Thoracic aorta (tissue), 2 donors: ENCODE measurements at places on chromosomes 11 and 22. TPM values are rescaled to one million over a fixed set of nuclear protein-coding genes. Genes with fewer than 3 reads are reported as not detected.

GRCh38 chr11:102831489-102832440 lies 11.6 kb downstream of the MMP3 start:
- no peaks in the 10 kb centered on the region for H3K36me3 ChIP-seq
- no peaks in the 10 kb centered on the region for H3K4me1 ChIP-seq
- no peaks in the 10 kb centered on the region for H3K27me3 ChIP-seq
- no peak overlapping the region for H3K27ac ChIP-seq
- H3K4me3 ChIP-seq = peak overlapping the region; percentile 63

- peaks cover 25% of the 10 kb centered on the region for H3K36me3 ChIP-seq
- no peak for DNase-seq
- H3K27ac ChIP-seq = peak overlapping the region; percentile 13
- H3K4me1 ChIP-seq = peaks cover 92% of the 10 kb centered on the region
- no peak overlapping the region for H3K4me3 ChIP-seq
Observed at GRCh38 chr11:114215871-114216795, 80.1 kb upstream of the NNMT start.

DNA sequence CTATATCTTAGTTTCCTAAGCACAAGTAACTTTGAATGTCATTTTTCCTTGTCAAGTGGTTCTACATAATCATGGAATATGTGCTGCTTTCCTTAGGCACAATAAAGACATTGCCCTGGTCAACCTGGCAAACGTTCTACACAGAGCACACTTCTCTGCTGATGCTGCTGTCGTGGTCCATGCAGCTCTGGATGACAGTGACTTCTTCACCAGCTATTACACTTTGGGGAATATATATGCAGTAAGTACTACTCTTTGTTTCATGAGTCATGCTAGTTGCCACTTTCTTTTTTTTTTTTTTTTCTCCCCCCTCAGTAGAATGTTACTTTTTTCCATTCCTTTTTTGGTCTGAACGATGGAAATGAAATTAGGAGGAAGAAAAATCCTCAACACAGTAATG lies 38.5 kb downstream of the TTC17 start:
- H3K4me1 ChIP-seq = no peaks in the 10 kb centered on the region
- DNase-seq = no peak
- no peak overlapping the region for H3K27ac ChIP-seq
- peaks cover 49% of the 10 kb centered on the region for H3K36me3 ChIP-seq
- H3K4me3 ChIP-seq = no peak overlapping the region

- no peak for DNase-seq
- H3K4me1 ChIP-seq = no peaks in the 10 kb centered on the region
- H3K27me3 ChIP-seq = no peaks in the 10 kb centered on the region
- H3K27ac ChIP-seq = no peak overlapping the region
- peaks cover 29% of the 10 kb centered on the region for H3K36me3 ChIP-seq
- no peak overlapping the region for H3K4me3 ChIP-seq
Observed at GRCh38 chr22:31836010-31836409, 82.2 kb downstream of the DEPDC5 start.

- H3K36me3 ChIP-seq = no peaks in the 10 kb centered on the region
- no peak overlapping the region for H3K4me3 ChIP-seq
- H3K27me3 ChIP-seq = no peaks in the 10 kb centered on the region
- no peak for DNase-seq
- no peaks in the 10 kb centered on the region for H3K4me1 ChIP-seq
- H3K27ac ChIP-seq = no peak overlapping the region
Observed at GRCh38 chr11:110858547-110858921, 146.3 kb upstream of the ARHGAP20 start.

- H3K4me1 ChIP-seq = no peaks in the 10 kb centered on the region
- no peak overlapping the region for H3K4me3 ChIP-seq
- no peaks in the 10 kb centered on the region for H3K36me3 ChIP-seq
- no peak overlapping the region for H3K27ac ChIP-seq
- H3K27me3 ChIP-seq = no peaks in the 10 kb centered on the region
Observed at GRCh38 chr22:30434843-30435242, 9.3 kb downstream of the MTFP1 start.

GRCh38 chr11:134901542-134901941 lies 489.5 kb upstream of the B3GAT1 start:
- no peaks in the 10 kb centered on the region for H3K27me3 ChIP-seq
- H3K27ac ChIP-seq = no peak overlapping the region
- DNase-seq = no peak
- no peaks in the 10 kb centered on the region for H3K4me1 ChIP-seq
- H3K4me3 ChIP-seq = no peak overlapping the region

GRCh38 chr11:77690649-77691048 lies 53.1 kb upstream of the CLNS1A start:
- peaks cover 4% of the 10 kb centered on the region for H3K36me3 ChIP-seq
- no peaks in the 10 kb centered on the region for H3K4me1 ChIP-seq
- DNase-seq = no peak
- no peak overlapping the region for H3K27ac ChIP-seq

DNA sequence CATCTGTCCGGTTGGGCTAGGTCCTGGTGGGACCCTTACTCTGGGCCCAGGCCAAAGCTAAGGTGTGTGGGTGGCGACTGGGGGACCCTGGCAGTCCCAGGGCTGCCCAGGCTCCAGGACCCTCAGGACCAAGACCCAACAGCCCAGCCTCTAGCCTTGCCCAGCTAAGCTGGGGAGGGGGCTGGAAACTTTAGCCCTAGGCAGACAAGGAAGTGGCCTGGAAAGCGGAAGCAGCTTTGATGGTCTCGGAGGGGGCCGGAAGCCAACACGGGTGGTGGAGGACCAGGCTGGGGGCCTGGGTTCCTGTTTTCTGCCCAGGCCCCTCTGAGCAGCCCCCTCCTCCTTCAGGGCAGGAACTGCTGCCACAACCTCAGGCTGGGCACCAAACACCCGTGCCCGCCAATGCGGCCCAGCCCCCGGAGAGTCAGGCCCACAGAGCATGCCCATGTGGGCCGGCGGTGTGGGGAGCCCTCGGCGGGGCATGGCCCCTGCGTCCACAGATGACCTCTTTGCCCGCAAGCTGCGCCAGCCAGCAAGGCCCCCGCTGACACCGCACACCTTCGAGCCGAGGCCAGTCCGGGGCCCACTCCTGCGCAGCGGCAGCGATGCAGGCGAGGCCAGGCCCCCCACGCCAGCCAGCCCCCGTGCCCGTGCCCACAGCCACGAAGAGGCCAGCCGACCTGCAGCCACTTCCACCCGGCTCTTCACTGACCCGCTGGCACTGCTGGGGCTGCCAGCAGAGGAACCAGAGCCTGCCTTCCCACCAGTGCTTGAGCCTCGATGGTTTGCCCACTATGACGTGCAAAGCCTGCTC lies 2.8 kb downstream of the SIPA1 start:
- H3K36me3 ChIP-seq = peaks cover 28% of the 10 kb centered on the region
- no peak for DNase-seq
- H3K4me1 ChIP-seq = peaks cover 40% of the 10 kb centered on the region
- H3K27ac ChIP-seq = no peak overlapping the region
- peak overlapping the region; percentile 56 for H3K4me3 ChIP-seq

- H3K4me1 ChIP-seq = peaks cover 8% of the 10 kb centered on the region
- DNase-seq = no peak
- no peaks in the 10 kb centered on the region for H3K36me3 ChIP-seq
- no peaks in the 10 kb centered on the region for H3K27me3 ChIP-seq
- no peak overlapping the region for H3K4me3 ChIP-seq
Observed at GRCh38 chr11:92642177-92642931, 327.1 kb upstream of the MTNR1B start.

GRCh38 chr22:19016081-19016766 lies 80.1 kb upstream of the PRODH start:
- no peak overlapping the region for H3K27ac ChIP-seq
- DNase-seq = no peak
- H3K4me1 ChIP-seq = no peaks in the 10 kb centered on the region
- H3K27me3 ChIP-seq = no peaks in the 10 kb centered on the region

- no peak overlapping the region for H3K4me3 ChIP-seq
- H3K27me3 ChIP-seq = no peaks in the 10 kb centered on the region
- no peak overlapping the region for H3K27ac ChIP-seq
- no peaks in the 10 kb centered on the region for H3K36me3 ChIP-seq
- DNase-seq = no peak
Observed at GRCh38 chr11:31996159-31996881, 94.6 kb upstream of the RCN1 start.

DNA sequence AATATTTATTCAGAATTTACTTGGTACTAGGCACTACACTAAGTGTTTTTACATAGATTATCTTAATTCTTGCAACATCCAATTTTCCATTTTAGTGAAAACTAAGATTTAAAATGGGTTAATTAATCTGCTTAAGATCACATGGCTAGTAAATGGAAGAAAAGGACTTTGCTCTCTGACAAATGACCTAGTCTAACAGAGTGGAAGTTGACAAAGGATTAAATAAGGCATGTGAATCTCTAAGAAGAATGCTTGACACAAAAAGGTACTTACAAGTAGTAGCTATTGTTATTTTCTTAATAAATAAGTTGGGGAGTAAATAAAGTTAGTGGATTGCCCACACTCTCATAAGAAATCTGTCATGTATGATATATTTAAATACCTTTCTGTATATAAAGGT lies 584.8 kb downstream of the DLG2 start:
- no peaks in the 10 kb centered on the region for H3K36me3 ChIP-seq
- no peak overlapping the region for H3K4me3 ChIP-seq
- DNase-seq = no peak
- H3K4me1 ChIP-seq = no peaks in the 10 kb centered on the region
- H3K27me3 ChIP-seq = no peaks in the 10 kb centered on the region

- H3K27ac ChIP-seq = peak overlapping the region; percentile 74
- H3K4me3 ChIP-seq = peak overlapping the region; percentile 78
- DNase-seq = no peak
- H3K4me1 ChIP-seq = peaks cover 81% of the 10 kb centered on the region
Observed at GRCh38 chr11:64876229-64876750, 2.1 kb downstream of the EHD1 start.

GRCh38 chr11:118438314-118438931 lies 2.1 kb downstream of the KMT2A start:
- peak overlapping the region; percentile 89 for H3K27ac ChIP-seq
- no peak for DNase-seq
- H3K36me3 ChIP-seq = no peaks in the 10 kb centered on the region
- H3K4me3 ChIP-seq = peak overlapping the region; percentile 99

DNA sequence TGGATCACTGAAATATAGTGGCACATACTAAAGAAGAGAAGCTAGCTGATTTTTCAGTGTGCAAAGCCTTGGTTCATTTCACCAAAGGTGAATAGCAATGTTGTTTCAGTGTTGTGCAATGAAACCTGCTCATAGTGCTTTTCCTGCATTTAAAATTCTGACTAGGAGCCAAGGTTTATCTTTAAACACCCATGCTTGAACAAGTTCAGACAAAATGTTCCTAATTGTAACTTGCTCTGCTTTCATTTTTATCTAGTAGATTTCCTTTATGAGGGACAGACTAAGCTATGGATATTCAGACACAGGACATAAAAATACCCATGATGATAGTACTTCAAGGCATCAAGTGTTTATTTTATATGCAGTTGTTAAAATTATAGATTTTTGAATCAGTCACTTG lies 47.7 kb downstream of the BBOX1 start:
- H3K4me3 ChIP-seq = no peak overlapping the region
- no peak for DNase-seq
- H3K27ac ChIP-seq = no peak overlapping the region
- H3K4me1 ChIP-seq = no peaks in the 10 kb centered on the region
- no peaks in the 10 kb centered on the region for H3K36me3 ChIP-seq
- H3K27me3 ChIP-seq = no peaks in the 10 kb centered on the region

- no peaks in the 10 kb centered on the region for H3K36me3 ChIP-seq
- H3K27me3 ChIP-seq = no peaks in the 10 kb centered on the region
- H3K4me3 ChIP-seq = no peak overlapping the region
- no peak overlapping the region for H3K27ac ChIP-seq
Observed at GRCh38 chr22:30485362-30485988, 13.7 kb upstream of the SEC14L3 start.

GRCh38 chr11:36389811-36390210 lies 93.7 kb downstream of the PRR5L start:
- no peaks in the 10 kb centered on the region for H3K36me3 ChIP-seq
- no peak overlapping the region for H3K27ac ChIP-seq
- DNase-seq = no peak
- H3K27me3 ChIP-seq = no peaks in the 10 kb centered on the region
- no peak overlapping the region for H3K4me3 ChIP-seq

The PRR14L gene
- total RNA-seq = 38.2 TPM

The TST gene
- 26.9 TPM for total RNA-seq

The LYVE1 gene
- total RNA-seq = 121 TPM

The COPB1 gene
- 111 TPM for total RNA-seq

The MS4A3 gene
- total RNA-seq = not detected

The TSPAN18 gene
- 7.7 TPM for total RNA-seq

The PHOX2A gene
- total RNA-seq = not detected

The TRPC6 gene
- 2.7 TPM for total RNA-seq
